NCI-H526 treated with DMSO at 0.1 percent for 48 hours (cell line): ENCODE measurements at places on chromosomes 6 and 20.

DNA sequence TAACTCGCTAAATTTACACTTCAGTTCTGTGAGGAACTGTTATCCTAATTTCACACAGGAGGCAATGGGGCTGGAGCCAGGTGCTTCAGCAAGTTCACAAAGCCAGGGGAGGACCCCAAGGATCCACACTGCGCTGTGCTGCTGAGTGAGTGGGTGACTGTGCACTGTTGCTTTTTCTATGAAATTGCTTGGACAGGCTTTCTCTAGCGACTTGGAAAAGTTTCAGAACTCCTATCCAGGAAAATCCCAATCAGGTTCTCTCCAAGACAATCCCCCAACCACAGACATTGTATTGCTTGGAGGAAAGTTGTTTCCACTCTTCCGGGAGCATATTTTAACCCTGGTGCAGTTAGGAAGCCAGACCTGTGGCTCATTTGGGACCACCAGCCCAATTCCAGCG is 175.9 kb upstream of the CST7 start:
- no peak for DNase-seq

GRCh38 chr20:51372176-51372803 is 170.2 kb downstream of the NFATC2 start:
- DNase-seq = peak; percentile 70

DNA sequence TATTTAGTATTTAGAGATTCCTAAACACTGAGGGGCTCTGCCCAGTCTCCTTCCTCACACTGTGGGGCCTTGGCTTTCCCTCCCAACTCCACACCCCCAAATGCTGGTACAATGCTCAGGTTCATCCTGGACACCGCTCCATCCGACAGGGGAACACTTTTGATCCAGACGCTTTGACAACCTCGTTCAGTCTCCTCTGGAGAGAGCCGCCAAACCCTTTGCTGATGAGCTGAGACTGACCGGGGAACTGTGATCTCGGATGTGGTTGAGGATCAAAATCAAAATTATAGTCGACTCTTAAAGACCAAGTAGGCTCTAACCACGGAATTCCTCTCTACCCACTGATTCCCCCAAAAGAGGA is 38.8 kb upstream of the HLA-E start:
- no peak for DNase-seq

- no peak for DNase-seq
Observed at GRCh38 chr20:63225082-63225454, 9.1 kb upstream of the YTHDF1 start.

DNA sequence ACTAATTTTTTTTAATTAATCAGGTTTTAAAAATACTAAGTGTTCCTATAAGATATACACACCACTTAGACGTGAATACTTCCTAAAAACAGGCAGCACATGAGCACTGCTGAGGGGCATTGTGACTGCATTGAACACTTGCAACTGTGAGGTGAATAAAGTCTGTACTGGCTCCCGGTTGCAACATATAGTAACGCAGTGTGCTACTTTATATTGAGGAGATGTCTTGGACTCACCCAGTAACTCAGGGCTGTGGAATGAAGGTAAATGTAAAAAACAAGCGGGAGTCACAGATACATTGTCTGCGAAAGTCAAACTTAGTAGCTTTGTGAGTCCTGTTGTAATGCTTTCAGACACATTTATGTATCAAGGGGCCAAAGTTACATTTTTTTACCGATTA is 17.0 kb upstream of the HLA-A start:
- no peak for DNase-seq

DNA sequence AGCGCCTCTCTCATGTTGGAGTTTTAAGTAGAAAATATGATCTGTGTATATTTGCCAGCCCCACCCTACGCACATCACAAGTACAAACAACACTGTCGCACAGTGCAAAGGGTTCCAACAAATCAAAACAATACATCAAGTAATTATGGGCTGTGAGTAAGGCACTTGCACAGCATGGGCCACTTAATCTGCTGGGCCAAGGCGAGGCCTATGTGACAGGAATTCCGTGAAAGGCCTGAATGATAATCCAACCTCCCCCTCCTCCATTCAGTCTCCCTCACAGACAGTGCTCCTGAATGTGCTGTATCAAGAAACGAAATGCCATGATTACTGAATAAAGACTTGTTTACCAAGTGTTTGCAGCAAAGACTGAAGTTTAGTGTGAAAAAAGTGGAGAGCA is 130.1 kb upstream of the SLC2A12 start:
- no peak for DNase-seq

GRCh38 chr6:108677894-108678293 is 117.2 kb downstream of the FOXO3 start:
- no peak for DNase-seq
